ENCODE measurements at places on chromosomes 11 and 22. TPM values are rescaled to one million over a fixed set of nuclear protein-coding genes. Genes with fewer than 3 reads are reported as not detected.

GRCh38 chr11:124114942-124115781 is at the start of gene VWA5A:
VWA5A (plus strand) TSS chr11:124115450; CDS start chr11:124117512, 2,062 bp downstream.
- peak; percentile 81 for DNase-seq

DNA sequence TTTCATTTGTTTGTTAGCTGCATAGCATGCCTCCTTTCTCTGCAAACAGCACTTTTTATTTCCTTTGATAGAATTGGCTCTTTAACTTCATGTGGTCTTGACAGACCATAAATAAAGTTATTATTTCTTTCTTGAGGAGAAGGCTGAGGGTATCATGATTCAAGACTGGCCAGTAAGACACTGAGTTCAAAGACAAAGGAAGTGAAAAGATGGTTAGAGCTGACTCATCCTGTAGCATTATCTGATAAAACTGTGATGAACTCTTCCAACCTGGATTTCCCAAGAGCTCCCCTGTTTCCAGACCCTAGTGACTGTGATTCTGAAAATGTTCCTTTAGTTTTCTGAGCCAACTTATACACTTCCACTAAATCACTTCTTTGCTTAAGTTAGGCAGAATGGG is 179.3 kb upstream of the FAT3 start:
- DNase-seq, result no peak

DNA sequence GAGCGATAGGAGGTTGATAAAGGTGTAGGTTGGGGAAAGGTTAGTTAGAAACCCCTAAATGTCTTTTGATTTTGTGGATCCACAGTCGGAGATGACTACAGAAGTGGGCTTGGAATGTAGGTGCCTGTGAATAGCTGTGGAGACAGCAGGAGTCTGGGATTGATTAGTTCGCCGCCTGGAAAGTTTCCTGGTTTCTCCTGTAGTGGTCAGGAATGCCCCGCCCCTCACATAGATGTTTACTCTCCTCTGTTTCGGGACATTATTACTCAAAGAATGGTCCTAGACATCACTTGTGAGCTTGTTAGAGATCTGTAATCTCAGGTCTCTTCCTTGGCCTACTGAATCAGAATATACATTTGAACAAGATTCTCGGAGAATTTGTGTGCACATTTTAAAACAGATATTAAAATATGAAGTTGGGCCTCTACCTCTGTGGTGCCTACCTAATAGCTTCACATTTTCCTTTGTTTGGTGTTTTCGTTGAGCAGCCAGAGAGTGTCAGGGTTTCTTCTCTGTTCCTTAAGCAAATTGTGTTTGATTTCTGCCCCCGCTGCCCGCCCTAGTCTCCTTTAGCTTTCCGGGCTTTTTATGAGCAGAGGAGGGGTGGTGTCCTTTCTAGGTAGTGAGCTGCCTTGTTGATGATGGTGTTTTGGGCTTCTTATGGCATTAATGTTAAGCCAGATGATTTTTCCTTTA is 89.4 kb downstream of the PPP6R3 start:
- DNase-seq, result no peak

- DNase-seq, result no peak
These were observed 165.0 kb upstream of the TRPC6 start for GRCh38 chr11:101748572-101749344.

DNA sequence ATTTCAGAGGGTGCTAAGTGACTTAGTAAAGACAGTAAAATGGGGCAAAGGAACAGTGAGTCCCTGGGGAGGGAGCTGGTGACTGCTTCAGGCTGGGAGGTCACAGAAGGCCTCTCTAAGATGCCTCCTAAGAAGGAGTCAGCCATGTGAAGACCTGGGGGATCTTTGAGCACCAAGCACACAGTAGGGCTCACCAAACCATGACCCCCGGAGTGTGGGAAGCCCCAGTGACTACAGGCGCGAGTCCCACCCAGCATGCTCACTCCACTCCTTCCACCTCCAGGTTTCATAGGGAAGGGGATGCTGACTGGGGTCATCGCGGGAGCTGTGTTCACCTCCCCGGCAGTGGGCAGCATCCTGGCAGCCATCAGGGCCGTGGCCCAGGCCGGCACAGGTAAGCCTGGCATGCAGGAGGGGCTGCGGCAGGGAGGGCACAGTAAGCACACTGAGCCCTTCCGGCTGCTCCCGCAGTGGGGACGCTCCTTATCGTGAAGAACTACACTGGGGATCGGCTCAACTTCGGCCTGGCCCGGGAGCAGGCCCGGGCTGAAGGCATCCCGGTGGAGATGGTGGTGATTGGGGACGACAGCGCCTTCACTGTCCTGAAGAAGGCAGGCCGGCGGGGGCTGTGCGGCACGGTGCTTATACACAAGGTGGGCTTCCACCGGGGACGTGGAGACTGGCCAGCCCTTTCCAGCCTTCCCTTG is 5.9 kb downstream of the TKFC start:
- peak; percentile 72 for DNase-seq

Gene SCGB1A1
- total RNA-seq, result not detected

Gene UCP2
- under 0.01 TPM for total RNA-seq

Gene SLC37A2
- total RNA-seq, result 0.29 TPM

Gene OR6T1
- not detected for total RNA-seq

Gene SF3B2
- total RNA-seq, result 131 TPM
